ENCODE measurements at places on chromosomes 3 and 15.
A peak's percentile ranks its signal among the peaks of the same experiment; 100 is the strongest.

DNA sequence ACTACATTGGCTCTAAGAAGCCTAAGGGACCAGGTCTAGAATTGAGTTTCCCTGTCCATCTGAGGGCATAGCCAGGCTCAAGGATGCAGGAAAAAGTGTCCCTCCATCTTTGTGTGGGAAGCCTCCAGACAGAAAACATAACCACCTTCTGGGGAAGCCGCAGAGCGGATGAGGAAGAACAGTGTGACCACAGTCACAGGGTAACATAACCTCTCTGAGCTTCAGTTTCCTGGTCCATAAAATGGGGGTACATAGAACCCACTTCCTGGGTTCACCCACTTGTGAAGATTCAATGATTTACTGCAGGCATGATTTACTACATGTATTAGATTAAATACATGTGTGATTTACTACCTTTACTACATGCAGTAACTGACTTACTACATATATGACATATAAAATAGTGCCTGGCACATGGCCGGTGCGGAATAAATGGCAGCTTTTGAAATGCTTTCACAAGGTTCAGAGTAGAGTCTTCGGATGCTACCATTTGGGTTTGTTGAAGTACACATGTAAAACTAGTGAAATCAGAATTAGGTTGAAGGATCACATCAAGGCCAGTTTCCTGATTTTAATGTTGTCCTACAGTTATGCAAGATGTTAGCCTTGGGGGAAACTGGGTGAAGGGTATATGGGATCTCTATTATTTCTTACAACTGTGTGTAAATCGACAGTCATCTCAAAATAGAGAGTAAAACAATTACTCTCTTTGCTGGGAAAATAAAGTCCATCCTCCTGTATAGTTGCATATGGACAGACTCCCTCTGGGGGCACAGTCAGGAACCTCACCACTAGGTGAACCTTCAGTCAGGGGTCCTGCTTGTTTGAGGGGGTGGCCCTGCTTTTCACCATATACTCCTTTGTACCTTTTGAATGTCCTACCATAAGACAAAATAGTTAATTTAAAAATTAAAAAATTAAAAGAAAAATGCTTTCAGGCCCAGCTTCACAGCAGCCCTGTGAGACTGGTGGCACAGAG lies 86.0 kb downstream of the SEMA5B start:
- no peak for DNase-seq

DNA sequence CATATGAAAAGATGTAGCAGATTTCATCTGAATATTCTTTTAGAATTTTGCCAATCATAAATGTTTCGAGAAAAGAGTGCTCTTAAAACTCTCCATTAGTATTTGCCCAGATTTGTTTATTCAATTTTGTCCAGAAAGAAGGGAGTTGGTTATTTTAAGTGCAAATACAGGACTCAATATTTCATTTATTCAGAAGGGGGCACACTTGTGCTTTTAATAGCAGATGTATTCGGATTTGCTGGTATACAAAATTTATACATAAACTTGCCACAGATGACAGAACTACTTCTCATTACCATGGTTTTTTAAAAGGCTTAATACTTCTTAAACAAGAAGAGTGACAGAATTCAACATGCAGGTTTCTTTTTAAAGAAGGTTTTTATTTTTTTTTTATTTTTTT lies 69.8 kb upstream of the GRM7 start:
- no peak for DNase-seq

- no peak for DNase-seq
Observed at GRCh38 chr3:112817271-112817670, 29.4 kb downstream of the CD200R1L start.

DNA sequence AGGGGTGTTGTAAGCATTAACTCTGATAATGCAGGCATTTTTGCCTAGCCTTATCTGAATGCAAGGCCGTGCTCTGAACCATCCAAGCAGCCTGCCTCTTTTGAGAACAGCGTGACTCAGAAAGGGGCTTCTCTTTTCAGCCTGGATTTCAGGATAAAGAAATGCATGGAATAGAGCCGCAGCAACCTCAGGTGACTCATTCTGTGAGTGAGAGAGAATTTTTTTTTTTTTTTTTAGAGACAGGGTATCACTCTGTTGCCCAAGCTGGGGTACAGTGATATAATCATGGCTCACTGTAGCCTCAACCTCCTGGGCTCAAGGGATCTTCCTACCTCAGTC lies 20.6 kb upstream of the PDE8A start:
- no peak for DNase-seq

DNA sequence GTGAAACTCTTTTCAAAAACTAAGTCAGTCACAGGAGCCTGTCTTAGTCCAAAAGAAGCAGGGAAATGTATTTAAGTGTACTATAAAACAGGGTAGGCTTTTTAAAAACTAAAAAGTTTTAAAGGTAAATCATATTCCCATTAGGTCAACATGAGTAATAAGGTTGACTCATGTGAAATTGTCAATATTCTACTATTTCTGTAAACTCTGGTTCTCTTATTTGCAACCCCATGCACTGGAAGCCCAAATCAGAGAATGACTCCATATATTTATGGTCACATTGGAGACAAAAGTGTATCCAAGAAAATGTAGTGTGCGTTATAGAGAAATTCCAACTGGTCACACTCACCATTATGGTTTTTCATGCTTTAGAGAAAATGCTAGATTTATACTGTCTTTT lies 600.3 kb upstream of the TGFBR2 start:
- no peak for DNase-seq

GRCh38 chr3:50267280-50267913 lies 1.6 kb upstream of the SEMA3B start:
- no peak for DNase-seq

DNA sequence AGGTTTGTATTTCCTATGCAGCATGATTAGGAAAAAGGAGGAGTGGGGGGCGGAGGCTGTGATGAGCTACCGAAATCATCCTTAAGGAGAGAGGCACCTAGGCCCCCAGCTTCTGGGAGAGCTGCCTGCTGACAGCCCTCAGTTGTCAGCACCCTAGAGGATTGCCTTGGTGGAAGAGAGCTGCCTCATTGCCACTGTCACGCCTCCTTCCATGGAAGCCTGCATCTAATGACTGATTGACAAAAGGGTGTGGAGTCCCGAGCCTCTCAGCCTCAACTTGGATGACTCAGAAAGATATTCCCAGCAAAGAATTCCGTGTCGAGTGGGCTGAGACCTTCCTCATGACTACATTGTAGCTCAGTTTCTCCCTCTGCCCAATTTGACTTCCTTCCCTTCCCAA lies 320.4 kb upstream of the PROK2 start:
- DNase-seq: no peak

GRCh38 chr3:115980709-115981108 lies 357.4 kb downstream of the GAP43 start:
- no peak for DNase-seq

- peak; percentile 31 for DNase-seq
Observed at GRCh38 chr15:101615986-101616848, 36.0 kb downstream of the TM2D3 start.

DNA sequence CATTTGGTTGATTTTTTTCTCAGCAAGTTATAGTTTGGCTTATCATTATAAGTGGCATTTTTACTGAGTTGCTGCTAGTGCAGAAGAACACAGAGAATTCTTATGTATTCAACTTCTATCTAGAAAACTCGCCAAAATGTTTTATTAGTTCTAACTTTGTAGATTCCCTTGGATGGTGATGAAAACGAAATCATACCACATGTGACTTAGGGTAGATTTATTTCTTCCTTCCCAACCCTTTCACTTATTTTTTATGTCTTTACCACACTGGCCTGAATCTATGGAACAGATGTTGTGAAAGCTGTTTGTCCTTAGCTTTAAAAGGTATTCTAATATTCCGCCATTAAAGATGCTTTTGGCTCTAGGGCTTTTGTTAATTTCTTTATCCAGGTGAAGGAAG lies 503.3 kb upstream of the CFAP20DC start:
- DNase-seq: no peak

- no peak for DNase-seq
Observed at GRCh38 chr3:185878920-185879319, 54.1 kb upstream of the IGF2BP2 start.

DNA sequence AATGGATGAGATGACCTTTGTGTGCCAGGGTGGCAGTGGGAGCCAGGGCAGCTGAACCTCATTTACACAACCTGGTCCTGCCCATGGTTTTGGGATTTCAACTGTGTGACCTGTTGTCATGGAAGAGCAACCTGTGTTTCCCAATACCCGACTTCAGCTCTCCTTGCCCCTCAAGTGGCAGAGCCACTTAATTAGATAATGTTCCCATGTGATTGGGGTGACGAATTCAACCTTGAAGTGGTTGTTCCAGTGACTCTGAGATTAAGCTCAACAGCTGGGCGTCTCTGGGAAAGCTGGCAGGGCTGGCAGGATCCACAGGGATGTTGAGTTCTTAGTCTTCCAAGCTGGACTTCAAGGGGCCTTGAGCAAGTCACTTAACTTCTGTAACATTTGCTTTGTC lies 71.0 kb downstream of the THSD4 start:
- no peak for DNase-seq

- DNase-seq: no peak
Observed at GRCh38 chr15:67879440-67880129, 39.7 kb upstream of the RNU6-1 start.

DNA sequence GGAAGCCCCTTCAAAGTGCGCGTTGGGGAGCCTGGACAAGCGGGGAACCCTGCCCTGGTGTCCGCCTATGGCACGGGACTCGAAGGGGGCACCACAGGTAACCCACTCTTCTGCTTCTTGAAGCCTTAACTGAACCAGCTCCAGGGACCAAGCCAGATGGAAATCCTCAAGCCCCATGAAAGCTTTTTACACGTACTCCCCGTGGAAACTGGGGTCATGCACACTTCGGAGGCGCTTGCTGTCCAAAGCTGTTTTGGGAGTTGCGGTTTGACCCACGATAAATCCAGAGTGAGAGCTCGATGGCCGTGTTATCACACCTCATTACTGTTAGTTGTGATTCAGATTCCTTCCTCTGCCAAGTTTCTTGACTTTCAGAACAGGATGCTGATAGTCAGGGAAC lies 47.5 kb downstream of the DNASE1L3 start:
- DNase-seq: no peak

DNA sequence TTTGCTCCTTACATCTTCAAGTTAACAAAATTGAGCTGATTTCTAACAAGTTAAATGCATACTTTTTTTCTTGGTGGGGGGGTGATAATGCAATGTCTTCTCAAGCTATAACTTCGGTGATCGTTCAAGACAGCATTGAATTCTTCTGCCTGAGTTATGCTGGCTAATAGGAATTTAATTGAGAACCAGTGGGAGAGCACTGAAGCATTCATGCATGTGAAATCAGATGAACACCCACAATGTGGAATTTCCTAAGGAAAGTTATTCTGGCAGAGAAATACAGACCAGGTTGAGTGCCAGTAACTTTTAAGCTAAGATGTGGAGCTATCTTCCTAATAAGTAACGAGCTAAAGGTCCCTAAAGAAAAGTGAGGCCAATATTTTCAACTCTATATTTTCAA lies 3.0 kb downstream of the SPATA16 start:
- no peak for DNase-seq

- DNase-seq: no peak
Observed at GRCh38 chr3:122265957-122266356, 59.1 kb upstream of the CSTA start.

DNA sequence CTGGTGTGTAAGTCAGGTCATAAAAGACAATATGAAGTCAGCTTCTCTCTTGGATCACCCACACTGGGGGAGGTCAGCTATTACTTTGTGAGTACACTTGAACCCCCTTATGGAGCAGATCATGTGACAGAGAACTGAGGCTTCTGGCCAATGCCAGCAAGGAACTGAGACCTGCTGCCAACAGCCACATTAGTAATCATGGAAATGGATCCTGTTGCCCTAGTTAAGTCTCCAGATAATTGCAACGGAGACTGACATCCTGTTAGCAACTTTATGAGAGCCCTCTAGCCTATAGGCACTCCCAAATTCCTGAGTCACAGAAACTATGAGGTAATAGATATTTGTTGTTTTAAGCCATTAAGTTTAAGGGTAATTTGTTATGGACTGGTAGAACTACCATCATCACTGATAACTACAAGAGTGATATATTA lies 110.4 kb upstream of the GMNC start:
- no peak for DNase-seq

DNA sequence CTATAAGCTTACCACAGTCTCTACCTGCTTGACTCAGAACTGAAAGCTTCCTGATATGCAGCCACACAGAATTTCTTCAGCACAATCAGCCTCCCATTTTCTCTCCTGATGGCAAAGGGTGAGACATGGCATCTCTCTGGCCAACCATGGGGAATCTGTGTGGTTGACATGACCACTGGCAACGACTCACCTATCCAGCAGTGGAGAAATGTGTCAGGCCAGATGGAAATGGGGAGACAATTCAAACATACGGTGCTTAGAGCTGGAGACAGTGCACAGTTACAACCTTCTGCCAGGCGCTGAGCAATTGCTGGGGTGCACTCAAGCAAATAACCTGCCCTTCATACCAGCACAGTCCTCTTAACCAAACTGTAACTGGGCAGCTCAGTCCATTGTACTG lies 3.6 kb downstream of the ZNF385D start:
- no peak for DNase-seq

GRCh38 chr15:40776537-40777141 lies 6.9 kb downstream of the C15orf62 start:
- DNase-seq: no peak

- DNase-seq: no peak
Observed at GRCh38 chr15:67918205-67918861, 78.5 kb upstream of the RNU6-1 start.

- peak; percentile 85 for DNase-seq
Observed at GRCh38 chr3:69085833-69086722, 1.3 kb downstream of the ARL6IP5 start.

- DNase-seq: no peak
Observed at GRCh38 chr15:63447017-63447676, 57.2 kb upstream of the USP3 start.

GRCh38 chr15:76974456-76975036 lies 20.4 kb upstream of the PSTPIP1 start:
- DNase-seq: no peak
